ENCODE measurements at places on chromosomes 5 and 9.

DNA sequence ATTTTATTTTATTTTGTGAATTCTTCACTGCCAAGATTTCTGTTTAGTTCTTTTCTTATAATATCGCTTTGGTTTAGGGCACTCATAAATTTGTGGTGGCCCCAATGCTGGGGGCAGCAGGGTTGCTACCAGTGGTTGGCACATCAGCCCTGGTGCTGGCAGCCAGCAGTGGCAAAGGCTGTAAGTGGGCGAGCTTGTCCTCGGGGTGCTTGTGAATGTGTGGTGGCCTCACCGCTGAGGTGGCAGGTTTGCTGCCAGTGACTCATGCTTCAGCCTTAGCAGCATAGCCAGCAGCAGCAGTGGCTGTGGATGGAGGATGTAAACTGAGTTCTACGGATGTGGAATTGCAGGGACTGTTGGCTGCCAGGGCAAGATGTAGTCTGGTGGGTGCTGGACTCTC, 262.9 kb upstream of the DMAC1 start:
- DNase-seq: no peak

DNA sequence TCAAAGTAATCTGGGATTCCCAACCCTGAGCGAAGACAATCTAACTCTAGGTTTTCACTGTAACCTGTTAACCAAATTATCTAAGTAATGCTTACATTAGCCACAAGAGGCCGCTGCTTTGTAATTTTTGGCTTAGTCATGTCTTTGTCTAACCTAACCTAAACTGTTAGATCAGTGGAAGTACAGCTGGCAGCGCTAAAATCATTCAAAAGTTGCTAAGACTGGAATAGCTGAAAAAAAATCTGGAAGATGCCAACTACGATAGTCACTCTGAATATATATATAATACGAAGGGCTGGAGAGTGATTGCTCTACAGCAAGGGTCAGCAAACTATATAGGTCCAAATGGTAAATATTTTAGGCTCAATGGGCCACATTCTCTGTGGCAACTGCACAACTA, 60.2 kb downstream of the FBXO38 start:
- DNase-seq: peak; percentile 63

- DNase-seq: no peak
These were observed 24.7 kb upstream of the LMNB1 start for GRCh38 chr5:126752081-126752785.

GRCh38 chr5:159456261-159456660, 126.0 kb upstream of the IL12B start:
- no peak for DNase-seq
